ENCODE measurements at places on chromosomes 3 and 15.

DNA sequence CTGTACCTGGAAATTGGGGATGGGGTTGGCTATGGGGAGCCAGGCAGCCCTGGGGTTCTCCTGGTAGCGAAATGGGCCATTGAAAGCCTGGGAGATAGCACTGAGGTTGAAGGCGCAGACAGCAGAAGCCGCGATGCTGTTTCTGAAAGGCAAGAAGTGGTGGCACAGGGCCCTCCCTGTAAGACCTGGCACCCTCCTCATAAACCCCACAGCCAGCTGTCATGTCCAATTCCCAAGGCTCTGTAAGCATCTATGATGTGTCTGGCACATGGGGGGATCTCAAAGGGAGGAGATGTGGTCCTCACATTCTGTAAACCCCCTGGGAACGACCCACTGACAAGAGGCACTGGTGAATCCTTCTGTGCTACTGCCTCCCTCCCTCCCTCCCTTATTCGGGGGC, 104.0 kb downstream of the SEMA5B start:
- DNase-seq: no peak

GRCh38 chr3:8554696-8555095, 53.1 kb downstream of the LMCD1 start:
- DNase-seq: peak; percentile 60

DNA sequence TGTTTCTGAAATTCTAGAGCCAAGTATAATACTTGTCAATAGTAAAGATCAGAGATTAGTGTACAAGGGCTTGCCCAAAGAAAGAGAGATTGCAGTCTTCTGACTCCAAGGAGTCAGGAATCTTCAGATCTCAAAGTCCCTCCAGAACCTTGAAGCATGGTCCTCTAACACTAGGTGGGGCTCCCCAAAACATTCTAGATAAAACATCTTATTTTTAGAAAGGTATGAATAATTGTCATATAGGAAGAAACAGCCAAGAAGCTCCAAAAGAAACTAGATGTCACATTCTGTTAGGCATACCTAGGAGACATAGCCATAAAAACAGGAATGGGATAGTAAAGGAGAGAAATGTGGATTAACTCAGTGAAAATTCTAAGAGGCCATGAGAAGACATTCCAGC, 10.7 kb downstream of the MUC13 start:
- DNase-seq: no peak

- no peak for DNase-seq
Measured at GRCh38 chr3:40022297-40022827, 213.0 kb downstream of the MYRIP start.

- DNase-seq: peak; percentile 65
Measured at GRCh38 chr3:52086976-52087663, 30.7 kb upstream of the DUSP7 start.

- DNase-seq: no peak
Measured at GRCh38 chr15:24683736-24684135, 8.2 kb downstream of the NPAP1 start.
